ENCODE measurements at places on chromosomes 13 and 19. TPM values are rescaled to one million over a fixed set of nuclear protein-coding genes. Genes with fewer than 3 reads are reported as not detected.

DNA sequence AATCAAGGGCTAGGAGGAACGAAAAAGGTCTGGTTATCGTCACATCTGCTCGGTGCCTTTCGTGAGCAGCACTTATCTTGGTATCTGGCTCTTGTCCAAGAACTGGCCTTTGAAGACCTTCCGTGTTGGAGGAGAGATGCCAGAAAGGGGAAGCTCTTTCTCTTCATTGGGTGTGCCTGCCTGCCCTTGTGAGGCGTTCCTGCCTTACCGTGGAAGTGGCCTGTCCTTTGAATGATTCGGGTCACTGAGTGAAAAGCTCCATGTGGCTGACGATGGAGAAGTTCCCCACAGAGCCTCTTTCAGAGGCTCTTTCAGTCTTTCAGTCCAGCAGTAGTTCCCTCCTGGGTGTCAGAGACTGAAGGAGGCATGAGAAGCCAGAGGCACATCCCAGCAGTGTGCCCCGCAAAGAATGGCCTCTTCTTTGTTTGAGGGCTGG lies 121.5 kb upstream of the SLC10A2 start:
- H3K4me1 ChIP-seq = no peaks in the 10 kb centered on the region
- H3K27me3 ChIP-seq = no peaks in the 10 kb centered on the region
- H3K27ac ChIP-seq = no peak overlapping the region
- no peak for DNase-seq
- H3K4me3 ChIP-seq = no peak overlapping the region
- no peaks in the 10 kb centered on the region for H3K36me3 ChIP-seq

The MIPEP gene
- 18.8 TPM for total RNA-seq

- peak; percentile 15 for DNase-seq
- H3K4me3 ChIP-seq = no peak overlapping the region
- no peaks in the 10 kb centered on the region for H3K4me1 ChIP-seq
- no peak overlapping the region for H3K27ac ChIP-seq
- no peaks in the 10 kb centered on the region for H3K27me3 ChIP-seq
These were observed 9.8 kb downstream of the SIGLEC10 start for GRCh38 chr19:51407511-51408131.

GRCh38 chr13:43787997-43788396 lies 1.2 kb upstream of the ENOX1 start:
- H3K27ac ChIP-seq = no peak overlapping the region
- DNase-seq = no peak
- H3K4me3 ChIP-seq = no peak overlapping the region
- H3K36me3 ChIP-seq = no peaks in the 10 kb centered on the region
- H3K4me1 ChIP-seq = no peaks in the 10 kb centered on the region

DNA sequence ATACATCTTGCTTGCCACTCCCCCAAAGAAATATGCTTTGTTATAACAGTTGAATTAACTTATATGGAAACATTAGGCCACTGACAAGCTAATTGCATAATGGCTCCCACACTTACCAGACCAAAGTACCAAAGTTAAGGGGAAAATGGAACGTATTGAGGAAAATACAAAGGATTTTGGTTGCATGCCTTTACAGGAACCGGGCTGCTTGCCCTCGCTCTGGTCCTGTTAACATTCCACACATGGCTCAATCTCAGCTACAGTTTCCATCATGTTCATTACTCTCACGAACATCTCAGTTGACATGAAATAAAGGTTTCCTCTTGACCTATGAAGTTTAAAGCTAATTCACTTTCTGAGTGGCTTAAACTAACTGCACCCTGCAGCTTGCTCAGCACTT lies 220.7 kb upstream of the RXFP2 start:
- no peaks in the 10 kb centered on the region for H3K36me3 ChIP-seq
- no peak overlapping the region for H3K27ac ChIP-seq
- H3K27me3 ChIP-seq = no peaks in the 10 kb centered on the region
- H3K4me1 ChIP-seq = no peaks in the 10 kb centered on the region
- H3K4me3 ChIP-seq = no peak overlapping the region

All from CD8-positive, alpha-beta memory T cell (primary cell).